ENCODE measurements at places on chromosomes 7 and 10. TPM values are rescaled to one million over a fixed set of nuclear protein-coding genes. Genes with fewer than 3 reads are reported as not detected.

LRRC17 gene
- 60.8 TPM for polyA plus RNA-seq

DNA sequence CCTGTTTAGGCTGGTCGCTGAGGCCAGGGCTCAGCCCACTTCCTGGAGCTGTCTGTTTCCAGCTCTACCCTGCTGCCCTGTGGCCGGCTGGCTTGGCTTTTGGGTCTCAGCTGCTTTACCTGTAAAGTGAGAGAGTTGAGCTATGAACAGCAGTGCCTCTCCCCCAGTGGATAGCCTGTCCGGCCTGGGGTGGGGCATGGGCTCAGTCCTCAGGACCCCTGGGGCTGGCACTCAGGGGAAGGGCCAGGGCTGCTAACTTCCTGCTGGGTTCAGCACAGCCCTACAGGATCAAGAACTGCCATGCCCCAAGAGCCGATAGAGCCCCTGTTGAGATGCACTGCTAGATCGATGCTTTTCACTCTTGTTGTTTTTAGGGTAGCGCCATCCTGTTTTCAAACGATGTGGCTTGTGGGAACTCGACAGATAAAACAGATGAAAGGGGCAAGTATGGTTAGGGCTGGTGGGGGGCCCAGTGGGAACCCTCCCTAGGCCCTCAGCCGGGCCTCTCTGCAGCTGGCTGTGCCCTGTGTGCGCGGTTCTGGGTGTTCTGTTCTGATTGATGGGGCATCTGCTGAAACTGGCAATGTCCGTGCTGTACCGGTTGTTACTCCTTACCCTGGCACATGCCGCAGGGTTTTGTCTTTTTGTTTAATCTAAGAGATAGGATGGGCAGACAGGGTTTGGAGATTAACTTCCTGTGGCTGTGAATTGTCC lies 10.0 kb upstream of the SFRP5 start:
- DNase-seq, result no peak

GRCh38 chr7:38751416-38751815 lies 120.2 kb upstream of the AMPH start:
- no peak for DNase-seq

PDGFA gene
- 53.4 TPM for polyA plus RNA-seq

- no peak for DNase-seq
These were observed 33.1 kb downstream of the HABP2 start for GRCh38 chr10:113585949-113586348.

DNA sequence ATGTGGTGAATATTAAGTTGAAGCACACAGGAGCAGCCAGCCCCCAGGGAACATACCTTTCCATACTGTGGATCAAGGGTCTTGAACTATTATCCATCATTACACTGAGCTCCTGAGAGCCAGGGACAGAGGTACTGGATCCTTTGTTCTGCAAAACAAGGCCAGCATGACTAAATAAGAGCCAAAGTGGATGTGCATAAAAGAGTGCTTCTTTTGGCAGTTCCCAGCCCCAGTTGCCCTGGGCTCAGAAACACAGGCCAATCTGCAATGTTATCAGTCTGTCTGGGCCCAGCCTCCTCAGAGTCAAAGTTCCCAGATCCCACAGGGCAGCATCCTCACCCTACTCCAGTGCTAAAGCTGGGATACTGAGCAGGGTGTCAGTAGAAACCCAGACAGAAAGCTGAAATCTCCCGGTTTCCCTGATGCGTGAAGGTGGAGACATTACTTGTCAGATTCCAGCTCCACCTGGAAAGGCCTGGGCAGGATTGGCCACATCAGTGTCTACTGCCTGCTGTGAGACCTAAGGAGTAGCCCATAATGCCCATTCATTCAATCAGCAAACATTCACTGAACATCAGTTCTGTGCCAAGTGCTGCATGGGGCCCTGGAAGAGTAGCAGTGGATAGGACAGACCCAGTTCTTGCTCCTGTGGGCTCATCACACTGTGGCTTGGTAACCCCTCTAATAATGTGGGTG lies 342.7 kb downstream of the CXCL12 start:
- no peak for DNase-seq

Data from left renal cortex interstitium (tissue), 4 donors.